SK-MEL-5 (cell line): ENCODE measurements at places on chromosomes 2 and 18. TPM values are rescaled to one million over a fixed set of nuclear protein-coding genes. Genes with fewer than 3 reads are reported as not detected.

GRCh38 chr2:55419233-55419678, 400 bp downstream of the CCDC88A start:
- DNase-seq: peak; percentile 65

- DNase-seq: no peak
Observed at GRCh38 chr2:163481515-163481914, 254.3 kb downstream of the FIGN start.

DNA sequence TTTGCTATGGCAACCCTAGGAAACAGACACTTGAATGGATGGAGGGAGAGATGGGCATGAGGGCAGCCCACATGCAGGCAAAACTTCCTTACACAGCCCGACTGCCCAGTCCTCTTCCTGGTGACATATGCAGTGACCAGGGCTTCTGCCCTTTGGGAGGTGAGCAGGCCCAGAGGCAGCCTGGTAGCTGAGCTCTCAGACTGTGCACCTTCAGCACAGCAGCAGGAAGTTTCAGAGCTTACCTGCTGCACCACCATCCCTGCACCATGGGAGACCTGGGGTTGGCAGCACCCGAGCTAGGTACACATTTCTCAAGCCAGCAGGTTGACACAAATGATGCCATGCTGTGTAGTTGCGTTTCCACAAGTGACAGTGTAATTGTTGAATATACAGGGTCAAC, 97.6 kb upstream of the LMAN1 start:
- DNase-seq: no peak

- no peak for DNase-seq
Observed at GRCh38 chr18:42087876-42088275, 132.8 kb downstream of the PIK3C3 start.

DNA sequence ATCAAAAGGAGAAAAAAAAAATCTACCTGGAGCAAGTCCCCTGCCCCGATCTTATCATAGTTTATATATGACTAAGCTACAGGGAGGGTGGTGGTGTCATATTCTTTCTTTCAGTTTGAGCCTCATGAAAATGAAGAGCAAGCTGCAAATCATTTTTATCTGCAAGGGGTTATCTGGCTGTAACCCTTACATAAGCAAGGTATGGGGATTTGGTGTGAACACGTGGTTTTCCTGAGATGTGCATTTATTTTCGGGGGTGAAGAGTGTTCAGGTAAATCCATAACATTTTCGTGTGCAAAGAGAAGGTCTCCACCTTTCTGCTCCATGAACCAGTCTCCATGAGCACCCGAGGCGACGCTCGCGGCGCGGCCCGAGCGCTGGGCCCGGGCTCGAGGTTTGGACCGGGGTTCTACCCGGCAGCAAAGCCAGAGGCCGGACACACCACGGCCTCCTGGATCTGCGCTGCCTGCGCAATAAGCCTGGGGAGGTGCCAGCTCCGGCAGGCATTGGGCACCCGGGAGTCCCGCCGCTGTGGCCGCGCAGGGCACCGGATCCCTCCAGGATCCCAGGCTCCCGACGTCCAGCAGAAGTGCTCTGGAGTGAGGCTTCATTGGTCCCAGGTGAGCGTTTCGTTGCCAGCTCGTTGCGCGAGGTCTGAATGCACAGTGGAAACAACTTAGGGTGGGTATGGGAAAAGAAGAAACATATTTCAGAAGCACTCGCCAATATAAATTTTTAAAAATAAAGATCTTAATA, 36.1 kb upstream of the GPD2 start:
- DNase-seq: peak; percentile 75

GRCh38 chr2:75047992-75048625, 89.7 kb downstream of the POLE4 start:
- peak; percentile 56 for DNase-seq

- peak; percentile 67 for DNase-seq
Observed at GRCh38 chr2:152718909-152719645, 657 bp downstream of the ARL6IP6 start.

GRCh38 chr2:58182527-58182926, 58.6 kb downstream of the FANCL start:
- no peak for DNase-seq

GRCh38 chr2:17190527-17190926, 327.7 kb downstream of the RAD51AP2 start:
- DNase-seq: no peak

DNA sequence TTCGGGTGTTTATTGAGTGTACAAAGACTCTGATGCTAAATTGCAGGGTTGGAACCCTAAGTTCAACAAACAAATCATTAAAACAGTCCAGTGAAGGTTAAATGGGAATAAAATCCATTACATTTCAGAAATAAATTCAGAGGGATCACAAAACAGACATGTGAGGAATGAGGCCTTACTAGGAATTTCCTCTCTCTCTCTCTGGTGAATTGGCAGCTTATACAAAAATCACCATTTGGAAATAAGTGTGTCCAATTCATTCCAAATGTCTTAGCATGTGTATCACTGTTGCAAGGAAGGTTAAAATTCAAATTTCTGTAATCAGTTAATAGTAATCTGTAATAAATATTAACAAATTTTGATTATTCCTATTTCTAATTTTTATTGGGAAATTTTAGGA, 228.6 kb upstream of the PXDN start:
- no peak for DNase-seq

DNA sequence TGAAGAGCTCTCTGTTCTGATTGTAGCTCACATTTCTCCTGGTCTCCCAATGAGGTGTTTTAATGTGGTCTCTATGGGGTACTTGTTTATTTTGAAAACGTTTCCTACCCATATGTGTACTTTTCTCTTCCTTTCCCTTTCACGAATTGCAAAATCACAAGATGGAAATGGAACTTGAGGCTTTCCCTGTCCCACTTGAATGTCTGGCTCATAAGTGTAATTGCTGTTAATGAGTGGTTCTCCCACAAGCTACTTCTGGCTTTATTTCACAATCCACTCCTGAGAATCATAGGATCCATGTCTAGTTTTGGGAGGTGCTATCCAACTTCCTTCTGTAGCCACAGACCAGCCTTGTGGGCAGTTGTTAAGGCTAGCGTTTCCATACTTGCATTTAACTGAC, 81.1 kb upstream of the CAVIN2 start:
- no peak for DNase-seq

- DNase-seq: peak; percentile 65
Observed at GRCh38 chr2:65320042-65320725, 92.6 kb downstream of the ACTR2 start.

- DNase-seq: peak; percentile 8
Observed at GRCh38 chr2:34831096-34831495, 1232.0 kb upstream of the FAM98A start.

- no peak for DNase-seq
Observed at GRCh38 chr2:95306336-95306895, 9.3 kb downstream of the KCNIP3 start.

DNA sequence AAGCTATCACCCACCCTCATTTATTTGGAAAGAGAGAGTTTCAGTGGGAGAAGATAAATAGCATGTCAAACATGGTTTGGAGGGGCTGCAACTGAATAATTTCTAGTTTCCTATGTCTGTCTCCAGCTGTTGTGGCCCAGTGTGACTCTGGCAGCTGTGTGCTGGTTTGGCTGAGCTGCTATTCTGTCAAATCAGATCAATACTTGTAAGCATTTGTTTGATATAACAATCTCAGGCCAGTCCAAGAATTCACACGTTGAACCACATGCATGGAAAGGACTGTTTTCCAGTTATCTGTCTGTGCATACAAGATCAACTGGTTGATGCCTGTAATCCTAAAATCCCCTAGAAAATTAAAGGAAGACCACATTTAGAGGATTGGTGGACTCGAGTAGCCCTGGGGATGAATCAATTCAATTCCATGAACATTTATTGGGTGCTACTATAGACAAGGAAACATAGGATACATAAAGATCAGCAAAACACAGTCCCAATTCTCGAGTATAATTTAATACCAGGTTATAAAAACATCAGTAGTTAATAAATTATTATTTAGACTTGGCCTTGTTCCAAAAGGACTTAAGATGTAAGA, 209.0 kb upstream of the PARD3B start:
- no peak for DNase-seq

GRCh38 chr2:155266583-155266982, 568.1 kb downstream of the KCNJ3 start:
- peak; percentile 55 for DNase-seq

DNA sequence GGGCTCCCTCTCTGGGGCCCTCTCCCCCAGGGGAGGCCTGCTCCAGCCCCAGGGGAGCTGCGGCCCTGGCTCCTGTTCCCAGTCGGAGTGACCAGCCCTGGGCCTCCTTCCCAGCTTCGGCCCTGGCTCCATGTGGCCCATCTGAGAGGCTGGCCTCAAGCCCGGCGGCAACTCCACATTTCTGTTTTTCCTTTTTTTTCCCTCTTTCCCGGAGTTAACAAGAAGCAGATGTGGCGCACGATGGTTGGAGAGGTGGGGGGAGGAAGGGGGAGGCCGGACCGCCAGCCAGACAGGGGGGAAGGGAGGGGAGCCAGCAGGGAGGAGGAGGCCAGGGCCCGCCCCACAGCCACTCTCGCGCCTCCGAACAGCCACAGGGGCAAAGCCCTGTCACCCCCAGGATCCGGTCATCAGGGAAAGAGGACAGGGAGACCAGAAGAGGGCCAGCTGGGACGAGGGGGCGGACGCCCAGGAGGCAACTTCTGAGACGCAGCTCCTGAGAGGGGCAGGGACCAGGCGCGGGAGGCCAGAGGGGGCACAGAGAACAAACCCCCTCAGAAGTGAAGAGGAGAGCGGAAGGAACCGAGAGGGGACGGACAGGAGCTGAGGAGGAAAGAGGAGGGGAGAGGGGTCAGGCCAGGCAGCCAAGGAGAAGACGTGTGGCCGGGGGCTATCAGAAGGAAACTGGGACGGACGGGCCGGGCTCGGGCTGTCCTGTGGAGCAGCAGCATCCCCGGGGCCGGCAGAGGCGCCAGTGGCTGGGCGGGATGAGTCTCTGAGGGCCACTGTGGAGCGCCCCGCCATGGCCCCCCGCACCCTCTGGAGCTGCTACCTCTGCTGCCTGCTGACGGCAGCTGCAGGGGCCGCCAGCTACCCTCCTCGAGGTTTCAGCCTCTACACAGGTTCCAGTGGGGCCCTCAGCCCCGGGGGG, at the start of gene EMILIN1:
Gene EMILIN1, plus strand, starts transcription at position 349 of the 928 bp plus-strand sequence. Its CDS starts 451 bp downstream, at position 800.
- no peak for DNase-seq

DNA sequence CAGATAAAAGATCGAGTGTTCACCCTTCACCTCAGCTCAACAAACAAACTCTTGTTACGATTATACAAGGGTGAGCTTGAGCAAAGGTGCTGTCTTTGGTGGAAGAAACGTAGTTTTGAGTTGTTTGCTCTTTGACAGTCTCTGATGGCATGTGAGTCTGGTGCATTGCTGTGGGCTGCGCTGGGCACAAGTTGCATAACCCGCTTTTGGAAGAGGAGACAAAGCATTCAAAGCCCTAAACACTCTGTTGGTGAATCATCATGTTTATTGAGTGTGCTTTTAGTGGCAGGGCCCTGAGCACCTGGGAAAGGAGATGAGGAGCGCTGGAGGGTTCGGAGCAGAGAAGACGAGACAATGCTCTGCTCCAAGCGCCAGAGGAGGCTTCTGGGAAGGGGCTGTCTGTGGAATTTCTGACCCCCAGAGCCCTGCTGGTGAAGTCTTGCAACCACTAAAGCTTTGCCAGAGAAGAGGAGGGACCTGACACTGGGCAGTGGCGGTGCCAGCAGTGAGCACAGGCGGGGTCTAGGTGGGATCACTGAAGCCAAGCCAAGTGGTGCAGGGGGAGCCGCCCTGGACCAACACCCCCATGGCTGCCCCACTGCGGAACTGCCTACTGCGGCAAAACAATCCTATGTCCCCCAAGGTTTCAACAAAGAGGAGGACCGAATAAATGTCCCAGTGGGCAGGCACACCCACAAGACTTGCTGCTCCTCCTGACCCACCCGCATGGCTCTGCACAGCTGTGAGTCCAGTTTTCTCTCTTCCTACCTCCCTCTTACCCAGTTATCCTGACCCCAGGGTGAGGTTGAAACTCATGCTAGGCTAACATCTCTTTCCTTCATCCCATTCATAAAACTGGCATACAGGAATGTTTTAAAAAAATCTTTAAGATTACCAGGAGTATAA, 64.0 kb downstream of the TNFRSF11A start:
- no peak for DNase-seq

- no peak for DNase-seq
Observed at GRCh38 chr2:33907866-33908265, 308.8 kb upstream of the FAM98A start.

- no peak for DNase-seq
Observed at GRCh38 chr2:73536133-73536840, 105.9 kb downstream of the NAT8 start.

GRCh38 chr18:38481576-38481975, 916.0 kb upstream of the CELF4 start:
- DNase-seq: no peak

DNA sequence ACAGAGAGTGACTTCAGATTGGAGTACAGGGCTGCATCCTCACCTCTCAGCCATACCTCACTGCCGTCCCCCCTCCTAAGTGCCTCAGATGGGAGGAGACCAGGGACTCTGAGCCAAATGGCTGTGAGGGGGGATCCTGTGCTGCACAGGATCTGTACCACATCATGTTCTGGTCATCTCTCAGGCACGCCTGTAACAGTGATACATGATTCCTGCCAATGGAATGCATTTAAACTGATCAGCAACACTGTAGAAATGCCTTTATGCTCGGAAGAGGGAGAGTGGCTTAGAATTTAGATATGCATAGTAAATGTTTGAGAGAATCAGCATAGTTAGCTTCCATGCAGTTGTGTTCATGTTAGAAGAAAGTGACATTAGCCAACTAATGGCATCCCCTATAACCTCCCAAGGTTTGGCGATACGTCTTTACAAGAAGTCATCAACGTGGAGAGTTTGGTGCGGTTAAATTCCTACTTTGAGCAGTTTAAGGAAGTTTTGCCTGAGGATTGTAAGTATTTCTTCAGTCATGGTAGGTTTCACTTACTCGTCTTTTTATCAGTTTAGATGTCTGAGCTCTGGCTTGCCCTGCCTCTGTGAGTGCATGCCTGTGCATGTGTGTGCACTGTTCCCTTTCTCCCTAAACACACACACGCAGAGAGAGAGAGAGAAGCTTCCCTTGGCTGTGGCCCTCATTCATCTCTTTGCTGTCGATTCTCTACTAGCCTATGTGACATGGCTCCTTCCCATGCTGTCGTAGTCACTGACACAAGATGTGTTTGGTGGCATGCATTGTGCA, 40.0 kb downstream of the COA5 start:
- DNase-seq: no peak

The GPATCH11 gene
- 15.6 and 17.6 TPM in 2 replicates for total RNA-seq

The LYPD1 gene
- total RNA-seq: 28.8 and 31.4 TPM in 2 replicates

The CRYGC gene
- not detected in 2 replicates for total RNA-seq

The ASPRV1 gene
- total RNA-seq: 0.05 TPM in 1 of 2 replicates, not detected in the other

The HOXD10 gene
- total RNA-seq: 1.3 TPM in 1 of 2 replicates, not detected in the other

The UGT1A9 gene
- not detected in 2 replicates for total RNA-seq

The CNDP1 gene
- total RNA-seq: 0.08 and 0.51 TPM in 2 replicates

The DSG4 gene
- total RNA-seq: not detected in 2 replicates

The EFEMP1 gene
- total RNA-seq: 0.08 TPM in 1 of 2 replicates, not detected in the other

The CD207 gene
- total RNA-seq: 0.08 TPM in 1 of 2 replicates, not detected in the other

The SLC14A1 gene
- not detected in 2 replicates for total RNA-seq

The IL36A gene
- total RNA-seq: not detected in 2 replicates

The SERPINB7 gene
- 0.21 and 0.59 TPM in 2 replicates for total RNA-seq

The CREB1 gene
- total RNA-seq: 31.9 and 34.6 TPM in 2 replicates

The IFIH1 gene
- 3.6 and 4.2 TPM in 2 replicates for total RNA-seq

The PDE11A gene
- 1.7 and 2.5 TPM in 2 replicates for total RNA-seq

The STEAP3 gene
- 6.0 and 8.5 TPM in 2 replicates for total RNA-seq
